ENCODE measurements at places on chromosomes 3 and 15.

- no peak for DNase-seq
Measured at GRCh38 chr3:187223799-187224198, 26.5 kb downstream of the RTP1 start.

DNA sequence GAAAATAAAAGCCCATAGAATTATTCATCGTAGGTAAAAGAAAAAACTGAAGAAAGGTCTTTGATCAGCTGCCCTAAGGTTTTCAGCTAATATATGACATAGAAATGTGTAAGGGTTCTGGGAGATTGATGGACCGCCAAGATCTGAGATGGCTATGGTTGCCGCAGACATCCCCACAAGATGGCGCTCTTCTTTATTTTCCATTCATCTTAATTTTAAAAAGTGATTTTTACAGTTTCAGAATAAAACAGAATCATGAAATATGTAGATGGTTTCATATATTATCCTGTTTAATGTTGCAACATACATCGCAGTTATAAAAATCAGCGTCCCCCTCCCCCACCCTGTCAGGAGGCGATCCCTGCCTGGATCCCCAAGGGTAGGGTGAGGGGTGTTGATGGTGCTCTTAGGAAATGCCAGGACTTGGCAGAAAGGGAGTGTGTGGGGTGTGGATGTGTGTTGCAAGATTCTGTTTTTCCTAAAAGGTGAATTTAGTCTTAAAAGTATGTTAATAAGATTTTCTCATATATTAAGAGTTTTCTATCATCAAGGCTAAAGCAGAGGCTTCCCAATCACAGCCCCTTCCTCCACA is 68.8 kb downstream of the ANXA2 start:
- no peak for DNase-seq

DNA sequence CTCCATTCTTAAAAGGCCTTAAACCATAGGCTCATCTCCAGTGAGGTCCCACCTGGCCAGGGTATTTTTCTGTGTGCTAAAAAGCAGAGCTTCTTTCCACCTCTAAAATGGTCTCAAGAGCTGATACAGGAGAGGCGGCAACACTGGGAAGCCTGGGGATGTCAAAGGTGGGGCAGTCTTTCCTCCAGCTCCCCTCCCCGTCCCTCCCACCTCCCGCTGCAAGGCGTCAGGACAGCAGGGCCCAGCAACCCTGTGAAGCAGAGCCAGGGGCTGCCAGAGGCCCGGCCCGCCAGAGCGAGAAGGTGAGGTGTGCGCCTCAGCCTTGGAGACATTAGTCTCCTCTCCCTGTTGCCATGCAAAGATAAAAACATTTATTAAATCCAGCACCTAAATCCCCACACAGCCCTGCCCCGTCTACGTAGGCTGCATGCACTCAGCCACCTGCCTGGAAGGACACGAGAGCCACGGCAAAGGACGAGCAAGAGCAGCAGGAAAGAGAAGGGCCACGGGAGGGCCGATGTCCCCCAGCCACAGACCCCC is 75.6 kb downstream of the FAM174B start:
- no peak for DNase-seq

- no peak for DNase-seq
Measured at GRCh38 chr3:126304704-126305103, 52.5 kb downstream of the KLF15 start.

DNA sequence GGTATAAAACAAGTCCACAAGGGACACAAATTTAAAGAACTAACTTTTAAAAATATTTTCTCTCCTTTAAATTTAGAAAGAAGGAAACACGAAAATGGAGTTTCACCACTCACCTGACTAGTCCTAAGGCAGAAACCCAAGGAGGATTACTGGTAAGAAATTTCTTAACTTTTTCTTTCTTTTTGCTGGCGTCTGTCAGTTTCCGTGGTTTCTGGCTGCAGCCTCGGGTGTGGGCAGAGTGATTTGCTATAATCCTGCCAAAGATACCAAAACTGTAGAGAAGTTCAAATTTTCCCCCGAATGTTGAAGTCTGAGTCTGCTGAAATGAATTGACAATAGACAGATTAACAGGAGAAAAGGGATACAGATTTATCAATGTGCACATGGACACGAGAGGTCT is 843.6 kb upstream of the ALCAM start:
- no peak for DNase-seq

GRCh38 chr3:69320871-69321271 is 65.0 kb downstream of the FRMD4B start:
- DNase-seq, result peak; percentile 48

- no peak for DNase-seq
Measured at GRCh38 chr3:45946875-45947274, 3.6 kb downstream of the CXCR6 start.

- peak; percentile 11 for DNase-seq
Measured at GRCh38 chr15:42131826-42132806, 24.3 kb downstream of the PLA2G4F start.

GRCh38 chr3:128698211-128699047 is 27.6 kb upstream of the RAB7A start:
- peak; percentile 44 for DNase-seq

GRCh38 chr15:101296418-101297405 is 1.7 kb upstream of the SNRPA1 start:
- DNase-seq, result no peak

DNA sequence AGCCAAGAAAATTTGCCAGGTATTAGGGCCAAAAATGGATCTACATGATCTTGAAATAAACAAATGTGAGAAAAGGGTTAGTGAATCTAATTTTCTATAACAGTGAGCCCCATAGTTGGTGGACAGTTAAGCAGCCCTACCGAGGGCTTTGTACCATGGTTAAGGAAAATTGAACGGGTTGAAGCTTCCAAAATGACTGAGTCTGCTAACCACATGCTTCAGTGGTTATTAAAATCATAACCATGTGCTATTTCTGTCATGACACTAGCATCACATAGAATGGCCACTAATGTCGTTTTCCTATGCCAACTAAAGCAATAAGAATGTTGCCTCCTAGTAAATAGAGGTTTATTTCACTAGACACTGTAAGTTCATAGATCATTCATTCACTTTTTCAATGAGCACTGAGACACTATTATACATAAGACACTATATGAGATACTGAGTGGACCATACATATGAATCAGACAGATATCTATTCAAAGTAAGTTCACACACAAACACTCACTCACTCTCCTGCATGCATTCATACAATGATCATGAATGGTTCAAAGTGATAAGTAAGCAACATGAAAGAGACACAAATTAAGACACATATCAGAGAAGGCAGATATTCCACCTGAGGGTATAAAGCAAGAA is 4.3 kb downstream of the SST start:
- DNase-seq, result no peak

- no peak for DNase-seq
Measured at GRCh38 chr3:192207239-192207638, 520.1 kb downstream of the FGF12 start.

DNA sequence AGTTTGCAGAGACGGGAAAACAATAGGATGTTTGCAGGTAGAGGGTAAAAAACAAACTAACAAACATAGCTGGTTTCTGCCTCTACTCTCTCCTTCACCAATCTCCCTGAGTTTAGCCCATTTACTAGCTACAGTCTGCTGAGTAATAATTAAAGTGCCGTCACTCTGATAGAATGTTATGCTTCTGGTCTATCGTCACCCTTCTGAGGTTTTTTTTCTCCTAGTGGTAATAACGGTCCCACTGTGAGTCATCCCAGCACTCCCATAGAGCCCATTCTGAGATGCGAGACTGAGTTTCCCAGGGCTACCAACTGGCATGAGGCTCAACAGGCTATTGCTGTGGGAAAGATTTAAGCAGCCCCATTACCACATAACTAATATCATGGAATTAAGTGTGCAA is 56.4 kb downstream of the PLAAT1 start:
- DNase-seq, result no peak

GRCh38 chr3:171480526-171480925 is 20.3 kb upstream of the TNIK start:
- no peak for DNase-seq

- peak; percentile 83 for DNase-seq
Measured at GRCh38 chr15:26889298-26889898, 22.5 kb downstream of the GABRA5 start.

DNA sequence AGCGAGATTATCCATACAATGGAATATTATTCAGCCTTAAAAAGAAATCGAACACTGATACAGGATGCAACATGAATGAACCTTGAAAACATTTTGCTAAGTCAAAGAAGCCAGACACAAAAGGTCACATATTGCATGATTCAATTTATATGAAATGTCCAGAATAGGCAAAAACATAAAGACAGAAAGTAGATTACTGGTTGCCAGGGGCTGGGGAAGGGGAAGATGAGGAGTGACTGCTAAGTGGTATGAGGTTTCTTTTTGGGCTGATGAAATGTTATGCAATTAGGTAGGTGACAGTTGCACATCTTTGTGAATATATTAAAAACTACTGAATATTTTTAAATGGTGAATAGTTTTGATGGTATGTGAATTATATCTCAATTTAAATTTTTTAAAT is 38.3 kb downstream of the LRRFIP2 start:
- no peak for DNase-seq

- DNase-seq, result no peak
Measured at GRCh38 chr3:60810881-60811280, 440.4 kb downstream of the FHIT start.

GRCh38 chr3:47266709-47267489 is 15.7 kb downstream of the KIF9 start:
- DNase-seq, result peak; percentile 84

DNA sequence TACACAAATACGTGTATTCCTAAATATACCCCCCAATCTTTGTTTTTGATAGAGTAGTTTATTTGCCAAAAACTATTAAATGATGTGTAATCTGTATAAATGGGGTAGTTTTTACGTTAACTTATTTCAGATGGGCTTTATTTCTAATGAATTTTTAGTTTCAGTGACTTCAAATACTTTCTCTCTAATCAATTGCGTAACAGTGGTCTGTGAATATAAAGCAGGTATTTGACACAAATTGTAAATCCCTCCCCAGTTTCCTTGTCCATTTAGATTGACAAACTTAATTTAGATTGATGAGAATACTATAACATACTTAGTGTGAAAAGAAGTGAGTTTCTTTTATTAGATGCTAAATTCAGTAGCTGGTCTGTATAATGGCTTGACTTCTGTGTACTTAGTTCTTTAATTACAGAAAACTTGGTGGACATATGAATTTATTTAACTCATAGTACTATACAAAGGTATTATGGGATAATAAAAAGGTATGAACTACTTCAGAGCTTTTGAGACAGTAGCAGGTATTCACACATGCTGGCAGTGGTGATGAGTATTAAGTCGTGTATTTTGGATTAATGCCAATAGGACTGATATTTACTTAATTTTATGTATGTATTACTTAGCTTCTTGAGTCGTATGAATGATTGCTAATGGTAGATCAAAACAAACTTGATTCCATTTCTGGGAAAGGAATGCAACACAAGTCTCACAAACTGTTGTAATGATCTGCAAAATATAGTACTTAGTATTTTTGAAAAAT is 81.6 kb downstream of the STT3B start:
- no peak for DNase-seq

DNA sequence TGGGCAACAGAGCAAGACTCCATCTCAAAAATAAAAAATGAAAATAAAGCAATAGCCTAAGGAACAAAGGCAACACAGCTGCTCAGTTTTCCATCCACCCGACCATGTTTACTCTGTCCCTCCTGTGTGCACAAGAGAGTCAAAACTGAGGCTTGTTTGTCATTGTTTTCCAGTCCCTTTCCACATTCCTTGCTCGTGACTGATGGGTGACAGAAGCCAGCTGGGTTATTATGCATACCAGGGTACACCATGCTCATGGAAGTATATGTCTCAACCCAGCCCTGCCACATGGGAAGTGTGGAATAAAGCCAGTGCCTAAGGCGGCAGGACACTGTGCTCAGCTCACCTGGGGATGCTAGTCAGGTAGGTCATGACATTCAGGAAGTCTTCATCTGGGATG is 49.5 kb downstream of the MCF2L2 start:
- no peak for DNase-seq

GRCh38 chr3:139694542-139694941 is 16.8 kb upstream of the NMNAT3 start:
- no peak for DNase-seq

DNA sequence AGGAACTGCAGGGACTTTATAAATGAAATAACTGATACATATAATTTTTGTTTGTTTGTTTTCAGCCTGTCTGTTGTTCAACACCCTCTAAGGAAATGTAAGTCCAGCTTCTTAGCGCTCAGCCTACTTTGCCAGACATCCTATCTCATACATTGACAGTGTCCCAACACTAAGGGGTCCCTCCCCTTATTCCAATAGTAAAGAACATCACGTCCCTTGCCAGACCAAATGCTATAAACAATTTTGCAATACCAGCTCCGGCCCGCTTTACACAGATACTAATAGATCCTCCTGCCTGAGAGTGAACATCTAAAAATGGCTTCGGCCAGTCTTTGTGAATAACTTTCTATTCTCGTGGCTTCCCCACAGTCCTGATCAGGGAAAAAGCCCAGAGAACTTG is 4.5 kb upstream of the TAFA4 start:
- DNase-seq, result no peak

DNA sequence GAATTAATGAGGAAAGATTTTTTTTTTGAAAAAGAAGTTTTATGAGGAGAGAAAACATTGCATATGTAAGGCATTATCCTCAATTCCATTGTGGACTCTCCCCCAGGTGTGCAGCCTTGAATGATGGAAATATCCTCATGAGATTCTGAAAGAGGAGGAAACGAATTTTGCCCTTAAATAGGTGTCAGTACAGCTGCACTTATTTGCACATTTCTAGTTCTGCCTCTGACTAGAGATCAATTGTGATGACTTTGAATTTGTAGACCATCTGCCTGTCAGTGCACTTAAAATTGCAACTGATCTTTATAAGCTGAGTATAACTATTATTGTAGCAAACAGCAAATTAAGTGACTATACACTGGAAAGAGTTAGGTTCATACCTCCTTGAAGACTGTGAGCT is 141.8 kb downstream of the UBE2E2 start:
- DNase-seq, result no peak

- DNase-seq, result peak; percentile 14
Measured at GRCh38 chr3:61463191-61463590, 98.2 kb upstream of the PTPRG start.

DNA sequence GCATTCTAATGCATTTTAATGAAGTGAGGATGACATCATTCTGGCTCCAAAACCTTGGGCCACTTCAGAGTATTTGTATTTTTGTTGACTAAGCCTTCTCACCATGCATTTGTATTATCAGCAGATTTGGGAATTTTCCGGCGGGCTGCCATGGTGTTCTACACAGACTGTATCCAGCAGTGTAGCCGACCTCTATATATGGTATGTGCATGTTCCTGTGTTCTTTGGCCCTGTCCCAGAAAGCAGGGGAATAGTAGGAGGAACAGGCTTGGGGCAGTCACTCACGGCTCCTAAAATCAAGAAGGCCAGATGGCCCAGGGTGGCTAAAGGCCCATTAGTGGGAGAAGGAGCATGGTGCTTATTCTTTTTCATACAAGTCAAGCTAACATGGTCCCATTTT is 80.5 kb downstream of the USF3 start:
- DNase-seq, result no peak

DNA sequence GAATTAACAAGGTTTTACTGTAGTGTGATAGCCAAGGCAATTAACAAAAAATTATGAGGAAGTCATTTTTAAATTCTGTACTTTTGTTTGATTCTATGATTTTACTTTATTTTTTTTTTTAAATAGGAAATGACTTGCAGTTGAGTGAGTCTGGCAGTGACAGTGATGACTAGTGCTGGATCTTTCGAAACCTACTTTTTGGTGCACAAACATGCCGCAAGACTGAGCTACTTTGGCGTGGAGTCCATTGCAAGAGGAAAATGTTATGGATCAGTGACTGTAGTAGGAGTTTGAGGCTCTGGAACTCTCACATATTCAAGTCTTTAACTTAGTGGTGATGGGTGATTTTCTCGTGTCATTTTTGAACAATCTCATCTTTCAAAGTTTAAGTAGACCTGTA is 11.6 kb downstream of the EAF1 start:
- no peak for DNase-seq
